ENCODE measurements at places on chromosomes 1 and 21.

GRCh38 chr1:109427171-109427467, 871 bp upstream of the PSMA5 start:
- no peak for DNase-seq

- no peak for DNase-seq
These were observed 91.9 kb upstream of the IRF2BP2 start for GRCh38 chr1:234701737-234702341.

GRCh38 chr21:27047658-27048314, 80.9 kb upstream of the ADAMTS5 start:
- peak; percentile 4 for DNase-seq

- DNase-seq = no peak
These were observed 24.2 kb upstream of the RGL1 start for GRCh38 chr1:183780757-183781156.

- DNase-seq = no peak
These were observed 195.0 kb upstream of the OLFM3 start for GRCh38 chr1:102191723-102192122.

- DNase-seq = no peak
These were observed 663 bp downstream of the ATP13A2 start for GRCh38 chr1:17011092-17011438.

DNA sequence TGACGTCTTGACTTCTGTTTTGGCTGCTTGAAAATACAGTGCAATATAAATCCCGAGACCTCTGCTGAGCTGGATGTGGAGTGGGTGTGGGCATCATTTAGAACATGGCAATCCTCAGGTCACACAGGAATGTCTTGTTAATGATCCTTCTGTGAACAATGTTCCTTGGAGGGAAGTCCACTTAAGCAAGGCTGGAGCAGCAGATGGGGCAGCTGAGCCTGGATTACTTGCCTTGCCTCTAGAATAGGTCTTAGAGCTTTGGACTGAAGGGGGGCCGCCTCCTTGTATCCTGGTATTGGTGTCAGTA, 926 bp upstream of the SCMH1 start:
- no peak for DNase-seq

DNA sequence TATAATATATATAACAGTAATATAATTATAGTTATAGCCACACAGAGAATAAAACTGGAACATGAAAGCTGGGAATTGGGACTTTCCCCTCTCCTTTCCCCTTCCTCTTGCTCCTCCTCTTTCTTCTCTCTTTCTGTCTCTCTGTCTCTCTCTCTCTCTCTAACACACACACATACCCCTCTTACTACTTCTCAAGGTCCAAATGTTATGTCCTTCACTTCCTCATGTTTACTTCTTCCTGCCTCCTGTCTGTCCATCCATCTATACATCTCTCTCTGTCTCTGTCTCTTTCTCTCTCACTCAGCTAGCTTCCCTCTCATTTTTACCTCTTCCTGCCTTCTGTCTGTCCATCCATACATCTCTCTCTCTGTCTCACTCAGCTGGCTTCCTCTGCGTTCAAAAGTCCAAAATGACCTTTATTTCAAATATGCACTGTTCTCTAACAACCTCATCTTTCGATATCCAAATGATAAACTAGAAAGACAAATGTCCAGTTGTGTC, 261.1 kb downstream of the SIPA1L2 start:
- DNase-seq = no peak

GRCh38 chr1:247857069-247857984, at the start of gene TRIM58:
TRIM58 (plus strand) TSS chr1:247857187; CDS start chr1:247857247, 60 bp downstream.
- no peak for DNase-seq

DNA sequence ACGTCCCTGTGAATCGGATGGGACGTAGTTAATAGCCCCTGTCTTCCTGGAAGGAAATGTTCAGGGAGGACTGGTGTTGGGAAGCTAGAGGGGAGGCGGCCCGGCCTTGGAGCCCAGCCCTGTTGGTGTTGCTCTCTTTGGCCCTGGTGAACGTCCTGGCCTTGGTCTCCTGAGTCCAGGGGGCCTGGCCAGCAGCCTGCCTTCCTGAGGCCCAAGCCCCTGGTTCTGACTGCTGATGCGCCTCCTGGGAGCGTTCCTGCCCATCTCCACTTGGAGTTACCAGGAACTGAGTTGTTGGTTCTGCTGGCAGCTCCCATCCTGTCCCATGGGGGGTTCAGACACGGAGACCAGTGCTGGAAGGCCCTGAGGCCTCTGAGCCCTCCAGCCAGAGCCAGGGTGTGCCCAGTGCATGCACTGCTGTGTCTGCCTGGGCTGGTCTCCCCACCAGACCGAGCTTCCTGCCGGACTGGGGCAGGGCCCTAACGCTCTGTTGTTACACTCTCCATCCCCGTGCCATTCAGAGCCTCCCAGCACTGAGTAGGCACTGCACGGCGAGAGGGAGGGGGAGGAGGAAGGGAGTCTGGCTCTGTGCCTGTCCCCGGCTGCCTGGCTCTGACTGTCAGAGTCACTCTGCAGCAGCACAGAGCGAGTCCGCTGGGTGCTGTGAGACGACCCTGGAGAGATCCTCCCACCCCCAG, 382.5 kb upstream of the VAMP3 start:
- no peak for DNase-seq

DNA sequence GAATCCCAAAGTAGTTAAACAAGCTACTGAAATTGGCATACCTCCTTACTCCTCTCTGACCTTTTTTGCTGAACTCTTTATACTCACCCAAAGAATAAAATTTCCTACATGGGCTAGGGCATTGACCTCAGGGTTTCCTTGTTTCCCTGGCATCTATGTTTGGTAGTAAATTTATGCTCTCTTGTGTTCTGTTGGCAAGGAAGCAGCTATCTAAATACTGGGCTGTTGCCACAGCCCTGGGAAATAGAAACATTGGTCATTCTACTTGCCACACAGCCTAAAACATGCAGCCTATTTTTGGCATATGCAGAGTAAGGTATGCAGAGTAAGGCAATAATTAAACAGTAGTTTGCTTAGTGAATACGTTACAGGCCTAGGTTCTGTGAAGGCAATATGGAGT, 351.4 kb downstream of the HLX start:
- no peak for DNase-seq

GRCh38 chr1:3956527-3957170, 56.6 kb upstream of the C1orf174 start:
- no peak for DNase-seq

DNA sequence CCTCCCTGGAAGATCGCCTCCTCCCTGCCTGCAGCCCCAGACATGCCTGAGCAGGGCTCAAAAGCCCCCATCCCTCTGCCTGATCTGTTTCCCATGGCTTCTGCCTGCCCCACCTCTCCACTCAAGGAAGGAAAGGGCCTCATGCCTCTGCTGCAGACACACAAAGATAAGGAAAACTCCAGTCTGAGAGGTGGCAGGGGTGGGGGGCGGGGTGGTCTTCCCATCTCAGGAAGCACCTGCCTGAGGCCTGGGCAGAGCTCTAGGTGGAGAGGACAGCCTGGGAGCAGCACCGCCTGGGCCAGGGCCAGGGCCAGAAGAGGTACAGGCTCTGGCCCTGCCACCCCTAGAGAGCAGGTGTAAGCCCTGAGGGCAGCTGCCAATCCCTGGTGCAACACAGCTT, 4.1 kb upstream of the GJB3 start:
- DNase-seq = no peak

DNA sequence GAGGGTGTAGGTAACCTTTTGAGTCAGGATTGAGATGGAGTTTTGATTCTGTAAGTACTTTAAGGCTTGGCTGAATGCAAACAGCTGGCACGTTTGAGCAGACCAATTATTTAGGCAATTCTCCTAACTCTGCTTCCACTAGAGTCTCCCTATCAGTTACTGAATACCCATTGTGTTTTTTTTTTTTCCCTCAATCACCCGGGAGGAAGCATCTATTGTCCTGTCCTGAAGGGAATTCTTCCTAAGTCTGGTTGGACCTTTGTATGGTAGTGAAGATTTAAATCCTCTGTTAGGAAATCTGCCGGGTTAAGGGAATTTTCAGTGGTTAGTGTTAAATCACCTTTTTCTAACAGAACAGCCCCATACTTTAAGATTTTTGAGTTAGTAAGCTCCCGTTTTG, 571.2 kb upstream of the USP24 start:
- no peak for DNase-seq
